ENCODE measurements at places on chromosomes 1 and 21.

DNA sequence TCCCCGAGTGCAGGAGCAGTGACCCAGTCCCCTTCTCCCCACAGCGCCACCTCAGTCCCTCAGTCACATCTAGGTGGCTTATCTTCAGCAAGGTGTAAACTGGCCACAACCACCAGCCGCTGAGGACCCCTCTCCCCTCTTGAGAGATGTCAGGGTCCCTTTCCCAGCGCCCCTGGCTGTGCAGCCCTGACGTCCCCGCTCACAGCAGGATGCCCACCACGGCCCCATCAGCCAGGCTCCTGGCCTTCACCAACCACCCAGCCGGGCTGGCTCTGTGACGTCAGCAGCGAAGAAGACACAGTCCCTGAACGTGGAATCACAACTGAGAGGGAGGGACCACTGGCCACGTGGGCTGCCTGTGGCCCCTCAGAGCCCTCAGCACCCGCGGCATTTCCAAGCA, 249.4 kb downstream of the NPHP4 start:
- no peak for DNase-seq

DNA sequence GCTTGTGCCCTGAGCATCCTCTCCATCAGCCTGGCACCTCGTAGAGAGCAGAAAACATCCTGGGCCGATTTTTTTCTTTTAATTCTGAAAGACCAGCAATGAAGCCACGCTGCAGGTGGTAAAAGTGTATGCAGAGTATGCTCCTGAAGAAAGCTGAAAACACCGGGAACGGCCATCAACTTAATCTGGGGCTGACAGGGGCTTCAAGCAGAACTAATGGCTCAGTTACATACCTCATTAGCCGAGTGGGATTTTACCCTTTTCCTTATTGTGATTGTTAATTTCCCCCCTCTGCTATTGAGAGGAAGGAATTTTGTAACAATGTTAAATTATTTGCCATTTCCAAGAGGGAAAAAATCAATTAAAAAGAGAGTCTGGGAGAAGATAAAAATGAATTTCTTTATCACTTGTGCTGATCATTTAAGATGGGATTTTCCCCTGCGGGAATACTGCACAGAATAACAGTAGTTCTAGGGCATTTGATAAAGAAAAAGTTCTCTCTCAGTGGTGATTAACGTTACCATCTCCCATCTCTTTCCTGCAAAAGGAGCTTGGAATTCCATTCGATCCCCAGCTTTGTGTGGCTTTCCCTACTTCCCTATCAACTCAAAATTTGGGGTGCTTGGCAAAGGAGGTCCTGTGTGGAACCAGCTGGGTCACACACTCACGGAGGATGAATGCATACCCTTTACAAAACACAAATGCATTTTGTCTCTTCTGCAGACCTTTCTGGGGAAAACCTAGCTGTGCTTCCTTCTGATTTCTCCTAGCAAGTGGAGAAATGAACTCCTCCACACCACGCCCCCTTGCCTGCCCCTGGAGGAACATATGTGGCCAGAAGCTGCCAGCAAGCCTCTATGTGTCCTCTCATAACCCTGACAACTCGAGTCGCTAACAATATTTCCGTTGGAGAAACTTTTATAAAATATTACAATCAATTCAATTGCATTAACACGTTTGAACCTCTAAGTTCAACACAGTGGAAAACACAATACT, 70.9 kb downstream of the RRAGC start:
- no peak for DNase-seq

DNA sequence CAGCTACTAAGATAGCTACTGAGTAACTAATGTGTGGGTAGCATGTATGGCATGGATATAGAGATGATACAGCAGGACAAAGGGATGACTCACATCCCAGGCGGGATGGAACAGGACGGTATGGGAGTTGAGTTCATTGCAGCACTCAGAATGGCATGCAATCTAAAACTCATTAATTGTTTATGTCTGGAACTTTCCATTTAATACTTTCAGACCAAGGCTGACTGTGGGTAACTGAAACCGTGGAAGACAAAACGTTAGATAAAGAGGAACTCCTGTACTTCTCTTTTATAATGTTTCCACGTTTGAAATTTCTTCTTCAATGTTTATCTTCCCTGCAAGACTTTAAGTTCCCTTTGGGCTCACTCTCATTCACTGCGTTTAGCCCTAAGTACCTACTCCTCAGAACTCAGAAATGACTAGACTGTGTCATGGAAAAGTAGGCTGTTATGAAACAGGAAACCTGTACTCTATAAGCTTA, 151.9 kb downstream of the MAGI3 start:
- DNase-seq: peak; percentile 25

GRCh38 chr1:220684890-220685289, 5.3 kb upstream of the C1orf115 start:
- DNase-seq: no peak

DNA sequence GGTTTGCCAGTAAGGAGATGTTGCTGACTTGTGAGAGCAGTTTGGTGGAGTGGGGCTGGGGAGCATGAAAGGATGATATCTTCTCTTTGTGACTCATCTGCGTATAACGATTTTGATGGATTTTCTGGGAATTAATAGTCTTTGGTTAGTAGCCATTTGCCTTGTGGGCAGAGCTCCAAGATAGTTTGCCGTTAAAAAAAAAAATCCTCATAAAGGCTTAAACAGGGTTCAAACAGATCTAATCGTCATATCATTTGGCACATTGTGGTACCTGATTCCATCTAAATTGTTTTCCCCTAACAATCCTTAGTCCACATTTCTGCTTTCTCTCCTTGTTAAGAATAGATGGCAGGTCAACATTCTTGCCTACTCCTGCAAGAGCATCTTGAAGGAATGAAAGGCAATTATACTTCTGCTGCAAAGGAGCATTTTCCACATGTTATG, 168.0 kb downstream of the PPP1R12B start:
- no peak for DNase-seq

- DNase-seq: no peak
Observed at GRCh38 chr1:184041731-184042130, 4.2 kb upstream of the COLGALT2 start.

DNA sequence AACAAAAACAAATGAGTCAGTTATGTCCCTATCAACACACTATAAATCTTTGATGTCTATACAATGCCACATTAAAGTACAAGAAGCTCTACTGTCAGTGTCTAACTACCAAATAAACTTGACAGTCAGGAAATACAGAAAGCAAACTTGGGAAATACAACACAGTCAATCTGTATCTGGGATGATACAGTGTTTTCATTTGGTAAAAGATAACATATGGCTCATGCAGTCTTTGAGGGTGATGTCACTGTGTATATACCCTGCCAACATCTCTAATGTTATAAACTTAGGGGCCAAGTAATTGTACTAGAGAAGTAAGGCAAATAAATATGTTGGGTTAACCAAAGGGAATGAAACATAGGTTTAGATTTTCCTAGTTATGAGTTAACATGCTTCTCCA, 552.5 kb upstream of the ADAMTS5 start:
- no peak for DNase-seq
